ENCODE measurements at places on chromosomes 16 and 17.

DNA sequence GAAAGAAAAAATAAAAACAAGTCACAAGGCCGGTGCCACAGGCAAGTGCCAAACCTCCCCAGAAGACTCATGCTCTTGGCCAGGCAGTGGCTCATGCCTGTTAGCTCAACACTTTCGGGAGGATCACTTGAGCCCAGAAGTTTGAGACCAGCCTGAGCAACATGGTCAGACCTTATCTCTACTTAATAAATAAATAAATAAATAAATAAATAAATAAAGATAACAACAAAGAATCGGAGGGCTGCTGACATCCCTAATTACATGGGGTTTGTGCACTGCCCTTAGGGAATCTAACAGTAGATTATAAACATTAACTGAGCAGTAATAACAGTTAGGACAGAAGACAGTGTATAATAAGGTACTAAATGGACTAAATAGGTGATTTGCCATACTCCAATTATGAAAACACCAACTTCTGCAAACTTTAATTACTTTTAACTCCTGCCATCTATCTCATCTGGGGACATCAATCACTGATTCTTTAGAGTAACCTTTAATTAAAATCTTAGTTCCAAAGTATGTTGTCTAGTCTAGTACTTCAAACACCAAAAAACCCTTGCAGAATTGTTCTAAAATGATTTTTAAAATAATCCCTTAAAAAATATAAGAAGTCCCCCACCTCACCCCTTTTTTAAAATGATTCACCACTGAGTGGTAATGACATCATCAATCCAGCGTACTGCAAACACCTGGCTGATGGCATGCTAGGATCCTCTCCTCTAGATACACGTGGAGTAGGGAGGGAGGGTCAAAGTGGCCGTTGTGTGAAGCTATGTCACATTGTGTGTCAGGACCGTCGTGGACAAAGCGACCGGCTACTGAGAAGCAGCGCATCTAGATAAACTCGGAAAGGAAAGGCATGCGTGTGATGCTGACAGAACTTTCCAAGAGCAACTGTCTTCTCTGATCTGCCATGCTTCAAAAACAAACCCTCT, 28.5 kb downstream of the CYTH1 start:
- no peak for DNase-seq

GRCh38 chr17:50967795-50968194, 101.6 kb upstream of the TOB1 start:
- DNase-seq, result no peak

- DNase-seq, result no peak
Measured at GRCh38 chr17:51355441-51356410, 95.4 kb downstream of the UTP18 start.

DNA sequence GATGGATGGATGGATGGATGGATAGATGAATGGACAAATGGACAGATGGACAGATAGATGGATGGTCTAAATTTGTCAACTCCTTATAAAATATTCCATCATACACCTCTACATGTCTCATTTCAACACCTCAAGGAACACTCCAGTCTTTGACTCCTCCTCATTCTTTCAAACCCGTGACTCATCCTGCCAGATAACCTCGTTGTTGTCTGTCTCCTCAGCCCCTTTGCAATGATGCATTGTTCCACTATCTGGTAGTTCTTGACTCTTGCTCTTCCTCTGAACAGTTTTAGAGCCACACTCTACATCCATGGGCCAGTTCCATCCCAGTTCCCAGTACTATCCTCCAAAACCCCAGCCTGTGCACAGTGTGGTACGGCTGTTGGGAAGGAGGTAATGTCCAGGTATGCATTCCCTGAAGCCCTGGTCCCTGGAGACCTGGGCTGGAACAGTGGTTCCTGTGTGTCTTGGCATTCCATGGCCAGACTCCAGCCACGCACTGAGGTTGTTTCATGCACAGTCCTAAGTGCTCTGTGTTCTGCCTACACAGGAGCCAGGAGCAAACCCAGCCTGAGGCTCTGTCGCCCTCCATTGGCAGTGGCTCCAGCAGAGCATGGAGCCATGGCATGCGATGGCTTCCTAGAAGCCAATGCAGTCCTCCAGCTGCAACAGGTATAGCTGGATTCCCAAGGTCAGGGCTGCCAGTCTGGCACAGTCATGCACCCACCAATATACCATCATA, 105.7 kb downstream of the C17orf67 start:
- DNase-seq, result no peak

- DNase-seq, result no peak
Measured at GRCh38 chr16:14007450-14007849, 63.7 kb upstream of the MRTFB start.

DNA sequence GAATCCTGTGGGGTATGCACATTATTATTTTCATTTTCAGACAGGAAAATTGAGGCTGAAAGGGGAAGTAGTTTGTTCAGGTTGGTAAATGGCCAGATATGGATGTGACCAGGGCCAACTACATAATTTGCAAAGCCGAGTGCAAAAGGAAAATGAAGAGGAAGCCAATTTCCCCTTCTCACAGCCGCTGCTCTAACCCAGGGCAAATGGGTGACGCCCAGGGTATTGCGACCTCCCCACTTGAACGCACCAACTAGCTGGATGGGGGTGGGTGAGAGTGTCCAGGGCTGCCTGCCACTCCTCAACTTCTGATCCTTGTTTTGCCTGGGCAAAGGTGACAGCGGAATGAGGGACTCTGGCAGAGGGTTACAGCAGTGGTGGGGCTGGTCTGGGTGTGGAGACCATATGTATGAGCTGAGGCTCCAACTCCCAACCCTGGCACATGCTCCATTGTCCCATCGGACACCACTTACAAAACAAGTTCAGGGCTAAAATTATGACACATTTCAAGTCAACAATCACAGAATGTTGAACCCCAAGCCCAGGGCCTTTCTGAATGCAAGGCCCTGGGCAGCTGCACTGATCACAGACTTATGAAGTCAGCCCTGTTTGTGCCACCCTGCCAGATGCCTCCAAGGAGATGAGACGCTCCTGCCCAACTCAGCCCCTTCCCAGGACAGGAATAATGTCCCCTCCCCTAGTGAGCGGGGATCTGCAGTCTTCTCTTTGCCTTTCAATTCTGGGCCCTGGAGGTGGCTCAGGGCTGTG, 1.7 kb downstream of the ANKRD40CL start:
- no peak for DNase-seq

GRCh38 chr17:61575983-61576382, 15.0 kb downstream of the NACA2 start:
- DNase-seq, result no peak

DNA sequence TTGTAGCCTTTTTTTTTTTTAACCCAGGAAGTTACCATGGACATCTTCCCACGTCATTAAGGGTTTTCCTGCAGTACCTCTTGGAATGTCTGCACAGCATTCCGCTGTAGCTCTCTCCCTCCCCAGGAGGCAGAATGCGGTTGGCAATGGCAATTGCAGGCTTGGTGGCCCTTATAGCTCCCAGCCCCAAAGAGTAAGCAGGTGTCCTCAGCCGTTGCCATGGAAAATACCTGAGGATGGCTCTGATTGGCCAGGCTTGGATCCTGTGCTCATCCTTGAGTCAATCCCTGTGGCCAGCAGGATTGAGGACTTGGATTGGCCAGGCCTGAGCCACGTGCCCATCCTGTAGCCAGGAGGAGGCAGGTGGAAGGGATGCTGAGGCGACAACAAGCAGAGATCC, 15.5 kb upstream of the TIMP2 start:
- no peak for DNase-seq

DNA sequence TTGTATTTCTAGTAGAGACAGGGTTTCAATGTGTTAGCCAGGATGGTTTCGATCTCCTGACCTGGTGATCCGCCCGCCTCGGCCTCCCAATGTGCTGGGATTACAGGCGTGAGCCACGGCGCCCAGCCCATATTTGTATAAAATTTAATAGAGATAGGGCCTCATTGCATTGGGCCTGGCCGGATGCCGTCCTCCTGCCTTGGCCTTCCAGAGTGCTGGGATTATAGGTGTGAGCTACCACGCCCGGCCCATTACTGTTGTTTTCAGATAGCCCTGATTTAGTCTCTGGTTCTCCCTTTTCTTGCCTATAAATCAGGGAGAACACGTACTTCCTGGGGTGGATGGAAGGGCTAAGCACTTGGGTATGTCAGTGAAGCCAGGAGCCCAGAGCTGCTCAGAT, 3.5 kb downstream of the DEF8 start:
- DNase-seq, result no peak

DNA sequence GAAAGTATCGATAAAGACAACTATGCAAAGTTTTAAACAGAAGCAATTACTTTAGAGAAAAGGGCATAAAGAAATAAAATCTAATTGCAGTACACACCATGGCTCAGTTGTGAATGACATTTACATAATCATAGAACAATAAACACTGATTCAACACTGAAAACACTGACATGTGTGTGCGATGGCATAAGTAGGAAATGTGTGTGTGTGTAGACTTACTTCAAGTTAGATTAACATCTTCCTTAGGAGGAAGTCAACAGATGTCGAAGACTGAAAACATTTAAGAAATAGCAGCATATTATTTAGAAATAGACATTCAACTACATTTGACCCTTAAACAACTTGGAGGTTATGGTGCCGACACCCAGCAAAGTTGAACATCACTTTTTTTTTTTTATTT, 172.4 kb downstream of the STX8 start:
- no peak for DNase-seq

DNA sequence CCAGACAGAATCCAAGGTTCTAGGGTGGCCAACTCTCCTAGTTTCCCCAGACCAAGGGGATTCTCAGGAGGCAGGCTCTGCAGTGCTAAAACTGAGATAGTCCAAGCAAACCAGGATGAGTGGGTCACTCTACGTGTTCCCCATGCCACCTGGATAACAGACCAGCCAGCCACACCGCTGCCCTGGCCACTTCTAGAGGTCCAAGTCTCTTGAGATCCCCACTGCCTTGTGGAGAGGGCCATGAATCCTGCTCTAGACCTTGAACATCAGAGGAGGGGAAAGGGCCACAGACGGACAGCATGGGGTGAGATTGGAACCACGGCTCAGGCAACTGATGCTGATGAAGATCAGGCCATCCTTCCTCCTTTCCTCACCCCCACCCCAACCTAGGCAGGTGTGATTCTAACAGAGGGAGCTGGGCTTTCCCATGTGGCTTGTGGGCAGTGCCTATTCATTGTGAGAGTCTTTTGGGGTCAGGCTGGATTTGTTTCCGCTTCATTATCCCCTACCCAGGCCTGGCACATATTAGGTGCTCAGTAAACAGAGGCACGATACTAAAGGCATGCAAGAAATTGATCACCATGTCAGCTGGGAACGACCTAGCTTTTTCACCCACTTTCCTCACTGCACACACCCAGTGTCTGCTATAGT, 16.8 kb upstream of the TVP23A start:
- no peak for DNase-seq

DNA sequence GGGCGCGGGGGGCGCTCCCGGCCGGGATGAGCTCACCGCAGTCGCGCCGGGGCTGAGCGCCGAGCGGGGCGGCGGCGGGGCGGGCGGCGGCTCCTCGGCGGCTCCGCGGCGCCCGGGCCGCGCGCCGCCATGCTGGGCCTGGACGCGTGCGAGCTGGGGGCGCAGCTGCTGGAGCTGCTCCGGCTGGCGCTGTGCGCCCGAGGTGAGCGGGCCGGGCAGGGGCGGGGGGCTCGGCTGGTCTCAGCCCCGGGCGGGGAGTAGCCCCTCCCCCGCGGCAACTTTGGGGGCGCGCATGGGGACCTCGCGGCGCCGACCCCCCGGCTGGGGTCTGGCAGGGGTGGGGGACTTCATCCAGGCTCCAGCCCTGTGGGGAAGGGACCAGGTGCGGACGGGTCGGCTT, at the start of gene ARHGDIG:
Gene ARHGDIG (plus strand): TSS at position 40 of the 400 bp plus-strand sequence. CDS start 90 bp downstream, at position 130.
- DNase-seq, result no peak

DNA sequence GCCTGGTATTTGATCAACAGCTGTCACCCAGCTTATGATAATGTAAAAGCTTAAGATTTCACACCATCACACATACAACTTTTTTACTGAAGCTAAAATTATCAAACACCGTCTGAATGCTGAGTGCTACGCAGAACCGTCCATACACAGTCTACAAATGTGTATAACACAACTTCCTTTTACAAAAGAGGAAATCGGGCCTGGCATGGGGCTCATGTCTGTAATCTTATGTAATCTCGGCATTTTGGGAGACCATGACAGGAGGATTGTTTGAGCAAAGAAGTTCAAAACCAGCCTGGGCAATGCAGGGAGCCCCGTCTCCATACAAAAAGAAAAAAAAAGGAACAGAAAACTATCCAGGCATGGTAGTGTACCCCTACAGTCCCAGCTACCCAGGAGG, 19.6 kb upstream of the QRICH2 start:
- no peak for DNase-seq

DNA sequence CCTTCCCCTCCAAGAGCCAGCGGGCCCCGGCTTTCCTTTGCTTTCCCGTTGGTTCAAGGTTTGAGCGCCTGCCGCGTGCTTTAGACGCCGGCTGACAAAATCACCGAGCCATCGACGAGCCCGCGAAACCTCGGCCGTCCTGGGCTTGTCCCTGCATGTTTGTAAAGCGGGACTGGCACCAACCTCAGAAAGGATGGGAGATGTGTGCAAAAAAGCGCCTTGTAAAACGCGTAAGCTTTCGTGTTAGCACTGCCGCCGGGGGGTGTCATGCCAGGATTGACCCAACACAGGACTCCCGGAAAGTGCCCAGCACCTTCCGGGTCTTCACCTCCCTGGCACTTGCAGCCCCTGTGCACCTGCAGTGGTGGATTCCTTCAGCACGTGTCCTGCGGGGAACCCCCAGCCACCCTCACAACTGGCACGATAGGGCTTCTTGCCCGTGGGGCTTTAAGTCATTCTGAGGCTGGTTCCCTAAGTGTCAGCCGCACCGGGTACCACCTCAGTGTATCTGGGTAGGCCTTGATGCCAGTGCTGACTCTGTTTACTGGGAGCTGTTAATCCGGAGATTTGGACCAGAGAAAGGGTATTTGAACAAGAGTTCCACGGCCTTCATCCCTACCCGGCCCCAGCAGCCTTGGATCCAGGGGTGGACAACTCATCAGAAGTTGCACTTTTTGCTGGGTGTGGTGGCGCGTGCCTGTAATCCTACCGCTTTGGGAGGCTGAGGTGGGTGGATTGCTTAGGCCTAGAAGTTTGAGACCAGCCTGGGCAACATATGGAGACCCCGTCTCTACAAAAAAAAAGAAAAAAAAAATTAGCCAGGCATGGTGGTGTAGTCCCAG, 817 bp downstream of the NDUFAF8 start:
- DNase-seq, result no peak

- DNase-seq, result no peak
Measured at GRCh38 chr16:24677388-24677787, 52.1 kb upstream of the TNRC6A start.

DNA sequence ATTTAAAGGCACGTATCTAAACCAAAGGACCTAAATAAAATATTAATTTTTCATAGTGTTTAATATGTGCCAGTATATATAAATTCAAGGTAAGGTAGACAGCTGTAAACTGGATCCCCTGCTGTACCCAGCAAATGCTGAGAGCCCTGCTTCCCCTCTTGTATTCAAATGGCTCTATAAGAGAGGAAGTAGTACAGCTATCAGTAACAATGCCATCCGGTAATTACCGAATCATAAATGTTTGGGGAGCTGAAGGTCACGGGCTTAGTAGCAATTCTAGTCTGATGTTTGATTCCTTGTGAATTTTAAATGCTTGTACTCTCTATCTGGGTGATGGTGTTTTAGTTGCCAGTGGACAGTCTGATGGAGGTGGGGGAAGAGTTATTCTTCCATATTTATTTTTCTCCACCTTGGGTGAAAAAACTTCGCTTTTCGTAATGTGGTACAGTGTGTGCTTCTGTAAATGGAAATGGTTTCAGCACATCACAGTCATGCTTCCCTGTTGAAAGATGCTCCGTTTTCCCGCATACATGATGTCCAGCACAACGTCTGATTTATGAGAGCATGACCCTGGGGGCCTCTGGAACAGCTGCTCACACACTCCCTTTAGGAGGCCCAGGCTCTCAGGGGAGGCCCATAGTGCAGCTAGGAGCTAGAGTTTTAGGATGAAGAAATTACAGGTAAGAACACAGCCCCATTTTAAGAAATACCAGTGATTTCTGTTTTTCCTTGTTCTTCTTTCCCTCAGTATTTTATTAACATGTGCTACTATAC, 423.9 kb downstream of the WWOX start:
- DNase-seq, result peak; percentile 58

Measured in kidney (tissue), 22 donors.